Small intestine (tissue), 16 donors: ENCODE measurements at places on chromosomes 1 and 21. TPM values are rescaled to one million over a fixed set of nuclear protein-coding genes. Genes with fewer than 3 reads are reported as not detected.

The ZNF695 gene
- not detected for polyA plus RNA-seq

The RBM11 gene
- polyA plus RNA-seq, result 0.81 TPM

The MAP7D1 gene
- 27.1 TPM for polyA plus RNA-seq

The CCDC185 gene
- not detected for polyA plus RNA-seq

The TMEM269 gene
- polyA plus RNA-seq, result not detected

The FMO1 gene
- polyA plus RNA-seq, result 236 TPM

The SFT2D2 gene
- 17.9 TPM for polyA plus RNA-seq

The KPRP gene
- not detected for polyA plus RNA-seq

The LRRC38 gene
- polyA plus RNA-seq, result 0.37 TPM

The AMIGO1 gene
- 1.3 TPM for polyA plus RNA-seq

The C8B gene
- 0.06 TPM for polyA plus RNA-seq

The MIXL1 gene
- polyA plus RNA-seq, result 0.06 TPM

The PROK1 gene
- not detected for polyA plus RNA-seq

The CFH gene
- 52.9 TPM for polyA plus RNA-seq

The CLEC20A gene
- 0.04 TPM for polyA plus RNA-seq

The DTL gene
- 4.3 TPM for polyA plus RNA-seq

The CHRNB2 gene
- not detected for polyA plus RNA-seq

The ANKRD34A gene
- 0.54 TPM for polyA plus RNA-seq

The EFNA3 gene
- polyA plus RNA-seq, result 7.0 TPM

The SPATA21 gene
- polyA plus RNA-seq, result 0.22 TPM

The LCE2B gene
- polyA plus RNA-seq, result not detected

The RGS1 gene
- 3.4 TPM for polyA plus RNA-seq

The DNAJC6 gene
- polyA plus RNA-seq, result 3.1 TPM

The MYCL gene
- polyA plus RNA-seq, result 9.0 TPM

The GRHL3 gene
- polyA plus RNA-seq, result 0.31 TPM
